WTC11 (cell line): ENCODE measurements at places on chromosomes 1 and 21. TPM values are rescaled to one million over a fixed set of nuclear protein-coding genes. Genes with fewer than 3 reads are reported as not detected.
A peak's percentile ranks its signal among the peaks of the same experiment; 100 is the strongest.

DNA sequence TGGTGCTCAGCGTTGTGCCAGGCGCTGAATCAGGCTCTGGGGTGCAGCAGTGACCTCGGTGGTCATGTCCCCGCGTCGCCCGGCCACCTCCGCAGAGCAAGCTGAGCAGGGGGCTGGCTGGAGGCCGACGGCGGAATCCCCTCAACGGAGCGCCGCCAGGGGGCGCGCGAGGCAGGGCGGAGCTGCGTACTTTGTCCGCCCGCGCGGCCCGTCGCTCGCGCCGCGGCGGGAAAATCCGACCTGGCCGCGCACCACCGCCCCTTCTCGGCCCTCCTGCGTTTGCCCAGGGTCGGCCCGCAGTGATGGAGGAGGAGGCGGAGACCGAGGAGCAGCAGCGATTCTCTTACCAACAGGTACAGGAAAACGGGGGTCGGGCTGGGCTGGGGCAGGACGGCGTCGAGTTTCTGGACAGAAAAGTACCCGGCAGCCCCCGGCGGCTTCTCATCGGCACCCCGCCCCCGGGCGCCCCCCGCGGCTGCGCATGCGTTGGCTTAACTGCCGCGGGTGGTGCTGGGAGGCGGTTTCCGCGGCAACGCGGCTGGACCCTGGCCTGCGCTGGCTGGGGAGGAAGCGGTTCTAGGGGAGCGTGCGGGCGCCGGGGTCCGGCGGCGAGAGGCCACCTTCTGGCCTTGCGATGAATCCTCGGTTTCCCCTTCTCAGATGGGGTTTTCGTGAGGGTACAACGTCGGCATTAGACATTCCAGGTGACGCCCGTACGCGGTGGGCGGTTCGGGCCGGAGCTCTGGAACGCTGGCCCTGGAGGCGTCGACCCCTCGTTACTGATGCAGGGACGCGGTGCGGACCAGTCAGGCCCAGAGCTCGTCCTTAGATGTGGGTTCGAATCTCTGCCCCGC, at the start of gene CENPS:
Gene CENPS, plus strand, starts transcription at position 218 of the 854 bp plus-strand sequence. Its CDS starts 85 bp downstream, at position 303.
- peak; percentile 94 for DNase-seq
- no peaks in the 10 kb centered on the region for H3K36me3 ChIP-seq
- no peaks in the 10 kb centered on the region for H3K27me3 ChIP-seq
- peaks cover 19% of the 10 kb centered on the region for H3K4me1 ChIP-seq
- H3K4me3 ChIP-seq, result peak within 1 kb of the TSS; percentile 77

DNA sequence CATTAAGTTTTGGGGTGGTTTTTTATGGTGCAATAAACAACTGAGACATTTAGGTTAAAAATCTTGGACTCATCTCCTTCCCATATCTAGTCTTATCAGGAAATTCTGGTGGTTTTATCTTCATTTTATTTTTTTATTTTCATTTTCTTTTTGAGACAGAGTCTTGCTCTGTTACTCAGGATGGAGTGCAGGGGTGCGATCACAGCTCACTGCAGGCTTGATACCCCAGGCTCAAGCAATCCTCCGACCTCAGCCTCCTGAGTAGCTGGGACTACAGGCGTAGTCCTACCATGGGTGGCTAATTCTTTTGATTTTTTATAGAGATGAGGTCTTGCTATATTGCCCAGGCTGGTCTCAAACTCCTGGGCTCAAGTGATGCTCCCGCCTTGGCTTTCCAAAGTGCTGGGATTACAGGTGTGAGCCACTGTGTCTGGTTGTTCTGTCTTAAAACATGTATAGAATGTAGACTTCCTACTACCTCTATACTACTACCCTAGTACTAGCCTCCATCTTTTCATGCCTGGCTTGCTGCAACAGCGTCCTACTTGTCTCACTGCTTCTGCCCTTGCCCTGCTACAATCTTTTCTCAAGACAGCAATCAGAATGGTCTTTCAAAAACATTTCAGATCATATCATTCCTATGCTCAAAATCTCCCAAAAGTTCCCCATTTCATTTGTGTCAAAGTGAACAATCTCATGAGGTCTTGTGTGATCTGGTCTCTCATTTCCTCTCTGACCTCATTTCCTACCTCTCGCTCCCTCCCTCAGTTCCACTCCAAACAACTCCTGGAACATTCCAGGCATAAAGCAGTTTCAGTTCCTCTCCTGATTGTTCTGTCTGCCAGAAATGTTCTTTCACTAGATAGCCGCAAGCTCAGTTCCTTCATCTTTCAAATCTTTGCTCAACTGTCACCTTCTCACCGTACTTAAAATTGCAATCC, 5.9 kb upstream of the FCGR2A start:
- H3K36me3 ChIP-seq, result no peaks in the 10 kb centered on the region
- H3K4me1 ChIP-seq, result no peaks in the 10 kb centered on the region
- H3K4me3 ChIP-seq, result no peak overlapping the region
- no peak overlapping the region for H3K27ac ChIP-seq
- H3K27me3 ChIP-seq, result peaks cover 3% of the 10 kb centered on the region; the same call in 1 of the 2 replicates

GRCh38 chr1:211339631-211340041, 13.0 kb downstream of the TRAF5 start:
- H3K4me3 ChIP-seq, result no peak overlapping the region
- no peak overlapping the region for H3K27ac ChIP-seq
- no peaks in the 10 kb centered on the region for H3K27me3 ChIP-seq
- no peak for DNase-seq
- H3K4me1 ChIP-seq, result peaks cover 45% of the 10 kb centered on the region

- no peaks in the 10 kb centered on the region for H3K27me3 ChIP-seq
- H3K4me1 ChIP-seq, result no peaks in the 10 kb centered on the region
- no peaks in the 10 kb centered on the region for H3K36me3 ChIP-seq
- no peak overlapping the region for H3K4me3 ChIP-seq
- DNase-seq, result no peak
Measured at GRCh38 chr1:192491804-192492554, 83.6 kb upstream of the RGS1 start.

The TPTE gene
- not detected in 3 replicates for total RNA-seq

GRCh38 chr21:26572702-26573381, at the start of gene CYYR1:
Gene CYYR1 (minus strand): TSS chr21:26573286. CDS start chr21:26572940, 346 bp downstream.
- H3K4me1 ChIP-seq, result peaks cover 33% of the 10 kb centered on the region
- H3K27me3 ChIP-seq, result no peaks in the 10 kb centered on the region
- peaks cover 18% of the 10 kb centered on the region for H3K36me3 ChIP-seq
- H3K4me3 ChIP-seq, result peak within 1 kb of the TSS; percentile 99
- DNase-seq, result peak; percentile 75

The LINGO4 gene
- total RNA-seq, result not detected in 3 replicates

DNA sequence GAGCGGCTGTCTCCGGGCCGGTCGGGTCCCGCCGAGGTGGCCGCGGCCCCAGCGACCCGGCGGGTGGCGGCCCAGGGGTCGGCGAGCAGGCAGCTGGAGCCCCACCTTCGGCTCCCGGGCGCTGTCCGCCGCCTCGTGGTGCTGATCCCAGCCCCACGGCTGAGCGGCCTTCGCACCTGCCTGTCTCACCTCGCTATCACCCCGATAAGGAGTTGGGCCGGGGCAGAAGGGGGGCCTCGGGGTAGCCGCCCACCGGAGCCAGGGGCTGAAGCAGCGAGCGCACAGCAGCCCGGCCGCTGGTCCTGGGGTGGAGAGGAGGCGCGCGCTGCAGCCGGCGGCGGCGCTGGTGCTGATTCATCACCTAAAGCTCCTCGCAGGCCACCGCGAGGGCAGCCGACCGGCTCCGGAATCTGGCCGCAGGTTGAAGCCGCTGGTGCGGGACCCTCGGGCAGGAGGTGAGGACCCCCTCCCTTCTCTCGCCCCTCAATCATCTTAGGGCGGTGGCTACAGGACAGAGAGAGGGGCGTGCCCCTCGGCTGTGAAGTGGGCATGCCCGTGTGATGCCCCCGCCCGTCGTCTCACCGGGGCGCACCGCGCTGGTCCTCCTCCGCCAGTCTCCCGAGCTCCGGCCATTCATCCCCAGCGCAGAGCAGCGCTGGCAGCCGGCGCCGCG, 575 bp downstream of the TRIM67 start:
- peaks cover 95% of the 10 kb centered on the region for H3K27me3 ChIP-seq
- H3K27ac ChIP-seq, result no peak overlapping the region
- no peaks in the 10 kb centered on the region for H3K4me1 ChIP-seq
- H3K4me3 ChIP-seq, result peak overlapping the region; percentile 53
- H3K36me3 ChIP-seq, result no peaks in the 10 kb centered on the region

- no peak for DNase-seq
- peaks cover 47% of the 10 kb centered on the region for H3K4me1 ChIP-seq
- no peaks in the 10 kb centered on the region for H3K27me3 ChIP-seq
Measured at GRCh38 chr1:218613105-218613504, 268.0 kb downstream of the TGFB2 start.

The LIN9 gene
- 10.4 to 15.7 TPM (median 10.7 TPM) in 3 replicates for total RNA-seq

- 0 out of 2 replicates have a peak, but pooled peaks cover 4% of the 10 kb centered on the region for H3K4me1 ChIP-seq
- H3K27ac ChIP-seq, result no peak overlapping the region
- DNase-seq, result no peak
- peaks cover 6% of the 10 kb centered on the region for H3K27me3 ChIP-seq
- no peaks in the 10 kb centered on the region for H3K36me3 ChIP-seq
Measured at GRCh38 chr1:3081171-3081683, 12.2 kb downstream of the PRDM16 start.

DNA sequence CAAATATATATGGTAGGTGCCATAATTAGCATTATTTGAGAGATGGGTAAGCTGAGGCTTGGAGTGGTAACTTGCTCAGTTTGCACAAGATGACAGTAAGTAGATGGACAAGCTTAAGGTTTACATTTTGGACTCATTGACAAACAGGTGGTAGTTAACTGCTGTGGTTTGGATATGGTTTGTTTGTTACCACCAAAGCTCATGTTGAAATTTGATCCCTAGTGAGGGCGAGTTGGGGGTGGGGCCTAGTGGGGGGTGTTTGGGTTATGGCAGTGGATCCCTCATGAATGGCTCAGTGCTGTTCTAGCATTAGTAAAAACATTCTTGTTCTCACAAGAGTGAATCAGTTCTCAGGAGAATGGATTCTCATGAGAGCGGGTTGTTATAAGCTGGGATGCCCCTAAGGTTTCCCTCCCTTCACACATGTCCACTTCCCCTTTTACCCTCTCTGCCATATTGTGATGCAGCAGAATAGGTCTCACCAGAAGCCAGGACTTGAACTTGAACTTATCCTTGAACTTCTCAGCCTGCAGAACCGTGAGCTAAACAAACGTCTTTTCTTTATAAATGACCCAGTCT, 6.6 kb upstream of the PRRX1 start:
- no peaks in the 10 kb centered on the region for H3K36me3 ChIP-seq
- no peak overlapping the region for H3K27ac ChIP-seq
- no peak overlapping the region for H3K4me3 ChIP-seq
- no peak for DNase-seq

DNA sequence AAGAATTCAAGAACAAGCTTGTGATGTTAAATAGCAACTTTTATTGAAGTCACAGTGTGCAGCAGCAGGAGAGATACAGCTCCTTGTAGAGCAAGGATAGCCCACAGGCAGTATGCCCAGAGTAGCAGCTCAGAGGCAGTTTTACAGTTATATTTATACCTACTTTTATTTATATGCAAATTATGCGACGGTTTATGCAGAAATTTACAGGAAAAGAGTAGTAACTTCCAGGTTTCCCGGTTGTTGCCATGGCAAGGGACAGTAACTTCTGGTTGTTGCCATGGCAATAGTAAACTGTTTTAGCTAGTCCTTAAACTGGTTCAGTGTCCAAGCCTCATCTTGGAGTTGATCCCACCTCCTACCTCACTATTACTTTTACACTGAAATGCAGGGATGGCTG, 344.6 kb upstream of the LYPLAL1 start:
- no peaks in the 10 kb centered on the region for H3K27me3 ChIP-seq
- no peaks in the 10 kb centered on the region for H3K36me3 ChIP-seq
- no peak overlapping the region for H3K27ac ChIP-seq
- no peaks in the 10 kb centered on the region for H3K4me1 ChIP-seq

The MORC3 gene
- total RNA-seq, result 15.9 to 17.2 TPM (median 16.1 TPM) in 3 replicates

- H3K27me3 ChIP-seq, result peaks cover 7% of the 10 kb centered on the region; the same call in 1 of the 2 replicates
- no peak overlapping the region for H3K4me3 ChIP-seq
- peaks cover 47% of the 10 kb centered on the region for H3K36me3 ChIP-seq
- no peak overlapping the region for H3K27ac ChIP-seq
- no peaks in the 10 kb centered on the region for H3K4me1 ChIP-seq
- DNase-seq, result no peak
Measured at GRCh38 chr1:4179914-4180735, 280.1 kb upstream of the C1orf174 start.

DNA sequence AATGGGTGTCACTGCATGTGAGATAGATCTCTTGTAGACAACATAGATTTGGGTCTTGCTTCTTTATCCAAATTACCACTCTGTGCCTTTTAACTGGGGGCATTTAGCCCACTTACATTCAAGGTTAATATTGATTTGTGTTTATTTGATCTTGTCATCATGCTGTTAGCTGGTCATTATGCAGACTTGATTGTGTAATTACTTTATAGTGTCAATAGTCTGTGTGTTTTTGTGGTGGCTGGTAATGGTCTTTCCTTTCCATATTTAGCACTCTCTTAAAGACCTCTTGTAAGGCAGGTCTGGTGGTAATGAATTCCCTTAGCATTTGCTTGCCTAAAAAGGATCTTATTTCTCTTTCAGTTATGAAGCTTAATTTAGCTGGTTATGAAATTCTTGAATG, 29.6 kb downstream of the ZNF691 start:
- H3K4me3 ChIP-seq, result no peak overlapping the region
- no peak for DNase-seq
- H3K27ac ChIP-seq, result no peak overlapping the region

The VSIG8 gene
- not detected in 3 replicates for total RNA-seq

GRCh38 chr1:98197356-98197755, 276.5 kb upstream of the DPYD start:
- H3K4me1 ChIP-seq, result no peaks in the 10 kb centered on the region
- H3K27ac ChIP-seq, result no peak overlapping the region
- peaks cover 68% of the 10 kb centered on the region for H3K27me3 ChIP-seq
- H3K36me3 ChIP-seq, result no peaks in the 10 kb centered on the region
- no peak for DNase-seq

The GBP6 gene
- total RNA-seq, result not detected in 3 replicates

DNA sequence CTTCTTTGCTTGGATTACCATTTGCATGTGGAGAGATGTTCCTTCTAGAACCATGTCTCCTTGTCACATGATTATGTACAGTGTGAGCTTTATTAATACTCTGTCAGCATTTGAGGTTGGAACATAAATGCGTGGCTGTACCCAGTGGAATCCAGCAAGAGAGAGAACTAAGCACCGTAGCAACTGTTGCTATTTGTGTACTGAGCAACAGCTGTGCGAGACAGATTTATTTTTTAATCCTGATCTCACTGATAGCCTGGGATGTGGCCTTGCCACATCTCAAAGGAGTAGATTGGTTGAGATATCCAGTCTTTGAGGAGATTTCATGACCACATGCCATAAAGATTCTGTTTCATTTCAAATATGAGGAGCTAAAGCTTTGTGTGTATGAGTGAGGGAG, 43.4 kb downstream of the KIF1B start:
- peaks cover 13% of the 10 kb centered on the region for H3K36me3 ChIP-seq
- no peak for DNase-seq
- no peaks in the 10 kb centered on the region for H3K4me1 ChIP-seq
- no peaks in the 10 kb centered on the region for H3K27me3 ChIP-seq
- no peak overlapping the region for H3K4me3 ChIP-seq

- H3K27me3 ChIP-seq, result no peaks in the 10 kb centered on the region
- H3K4me3 ChIP-seq, result no peak overlapping the region
- H3K4me1 ChIP-seq, result peaks cover 16% of the 10 kb centered on the region
- no peaks in the 10 kb centered on the region for H3K36me3 ChIP-seq
Measured at GRCh38 chr21:37338671-37339551, 27.7 kb upstream of the DYRK1A start.
